SK-MEL-5 (cell line): ENCODE measurements at places on chromosomes 11 and 22.

DNA sequence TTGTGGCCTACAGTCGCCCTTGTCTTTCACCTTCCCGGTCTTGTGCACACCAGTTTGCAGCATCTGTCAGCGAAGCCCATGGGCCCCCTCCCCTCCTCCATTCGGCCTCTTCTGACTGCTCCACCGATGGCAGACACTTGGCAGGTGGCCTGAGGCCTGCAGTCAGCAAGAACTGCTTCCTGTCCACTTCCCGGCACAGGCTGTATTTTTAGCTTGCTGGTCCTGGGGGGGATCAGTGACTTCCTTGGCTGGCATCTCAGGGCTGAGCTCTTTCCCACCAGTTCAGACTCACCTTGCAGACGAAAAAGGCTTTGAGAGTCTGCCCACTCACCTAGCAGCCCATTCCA is 106.4 kb downstream of the SYN3 start:
- no peak for DNase-seq

- DNase-seq = no peak
These were observed 44.7 kb downstream of the IRAG1 start for GRCh38 chr11:10648871-10649270.

DNA sequence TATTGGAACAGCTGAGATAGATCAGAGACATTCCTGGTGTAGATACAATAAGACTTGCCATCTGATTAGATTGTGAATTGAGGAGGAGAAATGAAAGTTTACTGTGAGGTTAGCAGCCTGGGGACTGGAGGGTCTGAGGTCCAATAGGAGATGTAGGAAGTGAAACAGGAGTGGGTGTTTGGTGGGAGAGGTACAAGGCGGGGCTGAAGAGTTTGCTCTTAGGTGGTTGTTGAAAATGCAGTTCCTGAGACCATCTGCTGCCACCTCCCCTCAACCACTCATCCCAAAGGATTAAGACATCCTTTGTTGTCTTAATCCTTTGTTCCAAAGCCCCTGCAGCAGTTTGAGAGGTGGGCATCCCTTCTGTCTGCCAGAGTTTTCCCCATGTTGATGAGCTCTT is 14.8 kb downstream of the PIWIL4 start:
- DNase-seq = no peak

GRCh38 chr11:76919467-76919866 is 58.7 kb downstream of the ACER3 start:
- DNase-seq = no peak

GRCh38 chr11:13336246-13336878 is 58.8 kb downstream of the BMAL1 start:
- DNase-seq = no peak

GRCh38 chr11:47940904-47941649 is 39.3 kb upstream of the PTPRJ start:
- no peak for DNase-seq

DNA sequence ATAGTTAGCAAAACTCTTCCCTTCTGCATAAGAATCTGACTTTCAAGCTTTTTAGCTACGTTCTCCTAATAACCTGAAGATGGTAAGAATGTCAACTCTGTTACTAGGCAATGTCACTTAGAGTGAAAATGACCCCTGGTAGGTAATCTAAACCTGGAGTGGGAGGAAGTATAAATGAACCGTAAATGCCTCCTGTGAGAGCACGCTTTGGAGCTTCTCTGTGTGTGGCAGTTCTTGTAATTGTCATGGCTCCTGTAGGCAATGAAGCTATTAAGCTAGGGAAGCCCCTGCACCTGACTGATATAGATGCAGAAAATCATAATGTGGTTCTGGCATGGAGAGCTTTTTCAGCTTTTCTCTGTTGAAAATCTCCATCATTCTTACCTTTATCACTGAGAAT is 29.4 kb downstream of the CALCA start:
- no peak for DNase-seq

- no peak for DNase-seq
These were observed 37.3 kb downstream of the PARVG start for GRCh38 chr22:44218071-44218470.

DNA sequence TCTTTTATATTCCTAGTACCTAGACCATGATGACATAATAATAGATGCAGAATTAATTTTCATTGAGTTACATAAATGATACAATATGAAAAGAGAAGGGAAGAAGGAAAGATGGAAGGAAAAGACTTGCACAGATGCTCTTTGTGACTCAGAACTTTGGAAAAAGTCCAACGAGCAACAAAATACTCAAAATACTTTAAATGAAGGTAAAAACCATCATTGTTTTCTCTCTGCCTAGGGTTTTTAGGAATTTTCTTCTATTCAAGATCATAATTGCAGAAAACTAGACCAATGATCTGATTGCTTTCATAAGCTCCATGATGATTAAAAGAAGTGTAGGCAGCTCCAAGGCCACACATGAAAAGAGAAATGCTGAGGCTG is 276.9 kb downstream of the KIRREL3 start:
- DNase-seq = no peak

DNA sequence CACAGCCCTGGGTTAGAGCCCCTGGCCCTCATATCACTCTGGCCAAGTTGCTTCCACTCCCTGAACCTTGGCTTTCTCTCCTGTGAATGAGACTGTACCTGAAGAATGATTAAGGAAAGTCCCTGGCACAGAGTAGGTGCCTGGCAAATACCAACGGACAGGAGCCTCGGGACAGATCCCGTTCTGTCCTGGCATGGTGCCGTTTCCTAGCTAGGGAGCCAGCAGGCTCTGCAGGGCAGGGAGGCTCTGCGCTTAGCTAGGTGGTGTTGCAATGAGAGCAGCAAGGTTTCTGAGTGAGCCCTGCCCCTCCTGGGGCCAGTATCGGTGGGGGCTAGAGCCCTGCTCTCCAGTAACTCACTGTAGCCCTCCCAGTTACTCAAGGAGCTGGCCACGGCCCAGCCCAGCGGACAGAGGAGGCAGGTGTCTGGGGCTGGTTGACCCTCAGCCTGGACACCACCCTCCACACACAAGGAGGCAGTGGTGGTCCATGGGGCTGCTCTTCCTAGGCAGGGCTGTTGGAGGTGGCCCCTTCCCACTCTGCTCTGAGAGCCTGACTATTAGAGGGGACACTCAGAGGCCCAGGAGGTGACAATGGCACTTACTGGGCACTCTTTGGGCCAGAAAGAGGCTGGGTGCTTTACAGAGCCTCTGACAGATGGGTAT is 74.4 kb downstream of the NFAM1 start:
- no peak for DNase-seq

- DNase-seq = peak; percentile 29
These were observed at the start of gene PVALB for GRCh38 chr22:36816636-36817524. Gene PVALB, minus strand, starts transcription at chr22:36817035. Its CDS starts 30 bp downstream, at chr22:36817005.

- DNase-seq = no peak
These were observed 263.4 kb upstream of the DDI1 start for GRCh38 chr11:103773059-103773458.

GRCh38 chr11:83613767-83614121 is 327.6 kb upstream of the CCDC90B start:
- no peak for DNase-seq
